ENCODE measurements at places on chromosomes 5 and 9.

- DNase-seq, result peak; percentile 49
Observed at GRCh38 chr5:8517456-8517855, 648.5 kb downstream of the MTRR start.

GRCh38 chr5:135160036-135160675, 126.1 kb upstream of the PITX1 start:
- no peak for DNase-seq

DNA sequence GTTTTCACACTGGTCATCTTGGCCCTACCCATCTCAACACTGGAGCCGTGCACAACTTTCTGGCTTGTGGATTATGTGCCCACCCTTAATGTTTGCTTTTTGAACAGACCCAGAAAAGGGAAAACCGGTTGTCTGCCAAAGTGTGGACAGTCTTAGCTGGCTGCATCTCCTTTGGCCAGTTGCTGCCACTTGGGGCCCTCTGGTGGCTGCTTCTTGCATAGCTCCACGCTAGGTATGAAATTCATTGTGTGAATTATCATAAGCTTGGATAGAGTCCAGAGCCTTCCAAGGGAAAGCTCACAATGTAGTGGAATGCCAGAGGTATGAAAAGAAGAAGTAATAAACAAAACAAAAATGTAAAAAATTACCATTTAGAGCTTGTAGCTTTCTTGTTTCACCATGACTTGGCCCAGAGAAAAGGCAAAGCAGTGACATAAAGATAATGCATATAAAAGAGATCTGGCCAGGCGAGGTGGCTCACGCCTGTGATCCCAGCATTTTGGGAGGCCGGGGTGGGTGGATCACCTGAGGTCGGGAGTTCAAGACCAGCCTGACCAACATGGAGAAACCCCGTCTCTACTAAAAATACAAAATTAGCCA, 12.5 kb upstream of the SLC36A3 start:
- DNase-seq, result peak; percentile 73

DNA sequence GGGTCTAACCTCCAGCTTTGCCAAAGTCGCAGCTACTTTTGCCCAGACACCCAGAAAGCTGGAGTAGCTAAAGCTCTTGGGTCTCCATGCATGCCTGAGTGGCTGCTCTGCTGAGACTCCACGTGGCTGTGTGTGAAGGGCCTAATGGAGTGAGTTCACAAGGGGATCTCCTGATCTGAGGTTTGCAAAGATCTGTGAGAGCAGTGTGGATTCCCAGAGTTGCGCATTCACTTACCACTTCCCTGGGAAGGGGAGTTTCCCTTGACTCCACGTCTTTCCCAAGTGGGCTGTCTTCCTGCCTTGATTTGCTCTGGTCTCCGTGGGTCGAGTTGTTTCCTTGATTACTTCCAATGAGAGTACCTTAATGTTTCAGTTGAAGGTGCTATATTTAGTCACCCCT, 17.6 kb upstream of the CDKN2B start:
- no peak for DNase-seq

GRCh38 chr9:7592321-7593316, 207.0 kb downstream of the DMAC1 start:
- DNase-seq, result no peak

GRCh38 chr5:179620703-179621350, 2.6 kb downstream of the HNRNPH1 start:
- peak; percentile 37 for DNase-seq

GRCh38 chr9:107809871-107810460, 320.4 kb upstream of the KLF4 start:
- peak; percentile 15 for DNase-seq

GRCh38 chr5:53936481-53937352, 373.7 kb downstream of the ARL15 start:
- DNase-seq, result no peak

GRCh38 chr9:77883846-77884771, 147.5 kb downstream of the GNAQ start:
- DNase-seq, result peak; percentile 45

DNA sequence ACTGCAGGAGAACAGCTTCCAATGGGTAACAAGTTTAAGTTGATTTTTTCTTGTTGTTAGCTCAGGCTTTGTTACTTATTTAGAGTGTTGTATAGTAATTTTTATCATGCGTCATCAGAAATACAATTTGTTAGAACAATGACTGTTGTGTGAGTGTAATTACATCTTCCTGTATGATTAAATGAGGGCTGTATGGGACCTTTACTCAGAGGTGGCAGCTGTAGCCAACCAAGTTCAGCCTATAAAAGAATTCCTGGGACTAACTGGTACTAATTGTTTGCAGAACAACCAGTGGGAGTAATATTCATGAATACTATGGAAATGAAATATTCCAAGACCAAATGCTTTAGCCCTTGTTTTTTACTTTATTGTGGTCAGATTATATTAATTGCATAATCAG, 30.8 kb upstream of the TJP2 start:
- no peak for DNase-seq

DNA sequence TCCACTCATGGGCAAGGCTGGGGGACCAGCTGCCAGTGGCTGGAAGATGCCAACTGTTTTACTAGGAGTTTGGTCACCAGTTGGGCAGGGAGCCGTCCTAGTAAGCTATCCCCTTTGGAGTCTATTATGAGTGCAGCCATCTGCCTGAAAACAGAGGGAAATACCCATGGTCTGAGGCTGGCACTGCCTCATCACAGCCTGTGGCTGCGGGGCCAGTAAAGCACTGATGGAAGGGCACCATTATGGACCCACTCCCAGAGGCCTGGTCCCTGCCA, 187.2 kb upstream of the PANK3 start:
- DNase-seq, result no peak

- DNase-seq, result no peak
Observed at GRCh38 chr9:13939701-13940490, 374.0 kb downstream of the NFIB start.

DNA sequence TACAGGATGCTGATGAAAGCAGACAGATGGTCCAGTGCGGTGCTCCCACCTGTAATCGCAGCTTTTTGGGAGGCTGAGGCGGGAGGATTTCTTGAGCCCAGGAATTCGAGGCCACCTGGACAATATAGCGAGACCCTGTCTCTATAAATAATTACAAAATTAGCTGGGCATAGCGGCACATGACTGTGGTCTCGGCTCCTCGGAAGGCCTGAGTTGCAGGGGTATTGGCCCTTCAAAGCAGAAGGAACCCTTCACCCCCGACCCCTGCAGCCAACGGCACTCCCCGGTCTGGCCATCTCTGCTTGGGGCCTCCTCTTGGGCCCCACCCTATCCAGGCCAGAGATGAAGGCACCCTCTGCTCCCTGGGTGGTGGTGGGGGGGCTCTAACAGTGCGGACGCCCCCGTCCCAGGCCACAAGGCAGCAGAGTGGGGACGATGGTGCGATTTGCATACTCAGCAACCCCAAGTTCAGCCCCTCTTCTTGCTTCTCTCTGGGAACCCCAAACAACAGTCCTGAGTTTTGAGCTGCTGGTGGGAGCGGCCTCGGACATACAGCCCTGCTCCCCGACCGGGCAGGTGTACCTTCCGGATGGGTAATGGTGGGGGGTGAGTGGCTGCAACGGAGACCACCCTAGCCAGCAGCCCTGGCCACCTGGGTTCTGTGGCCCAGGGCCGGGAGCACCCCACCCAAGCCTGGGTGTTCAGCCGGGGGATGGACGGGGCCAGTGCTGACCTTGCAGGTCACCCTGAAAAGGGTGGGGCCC, 50.7 kb downstream of the NACC2 start:
- DNase-seq, result no peak

GRCh38 chr5:150801117-150801927, 22.8 kb downstream of the SMIM3 start:
- peak; percentile 76 for DNase-seq

- DNase-seq, result no peak
Observed at GRCh38 chr5:178318382-178318781, 85.8 kb upstream of the PHYKPL start.

DNA sequence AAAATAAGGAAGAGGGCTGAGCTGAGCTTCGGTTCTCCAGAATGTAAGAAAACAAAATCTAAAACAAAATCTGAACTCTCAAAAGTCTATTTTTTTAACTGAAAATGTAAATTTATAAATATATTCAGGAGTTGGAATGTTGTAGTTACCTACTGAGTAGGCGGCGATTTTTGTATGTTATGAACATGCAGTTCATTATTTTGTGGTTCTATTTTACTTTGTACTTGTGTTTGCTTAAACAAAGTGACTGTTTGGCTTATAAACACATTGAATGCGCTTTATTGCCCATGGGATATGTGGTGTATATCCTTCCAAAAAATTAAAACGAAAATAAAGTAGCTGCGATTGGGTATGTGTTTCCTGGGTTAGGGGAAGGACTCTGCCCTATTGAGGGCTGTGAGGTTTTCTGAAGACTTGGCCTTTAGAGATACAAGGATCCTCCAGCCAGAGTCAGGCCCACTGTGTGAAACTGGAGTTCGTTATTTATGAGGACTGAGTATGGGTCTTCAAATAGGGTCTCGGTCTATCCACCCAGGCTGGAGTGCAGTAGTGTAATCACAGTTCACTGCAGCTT, 3.8 kb downstream of the EGR1 start:
- DNase-seq, result no peak

GRCh38 chr9:134344068-134344799, 18.0 kb downstream of the RXRA start:
- peak; percentile 43 for DNase-seq

DNA sequence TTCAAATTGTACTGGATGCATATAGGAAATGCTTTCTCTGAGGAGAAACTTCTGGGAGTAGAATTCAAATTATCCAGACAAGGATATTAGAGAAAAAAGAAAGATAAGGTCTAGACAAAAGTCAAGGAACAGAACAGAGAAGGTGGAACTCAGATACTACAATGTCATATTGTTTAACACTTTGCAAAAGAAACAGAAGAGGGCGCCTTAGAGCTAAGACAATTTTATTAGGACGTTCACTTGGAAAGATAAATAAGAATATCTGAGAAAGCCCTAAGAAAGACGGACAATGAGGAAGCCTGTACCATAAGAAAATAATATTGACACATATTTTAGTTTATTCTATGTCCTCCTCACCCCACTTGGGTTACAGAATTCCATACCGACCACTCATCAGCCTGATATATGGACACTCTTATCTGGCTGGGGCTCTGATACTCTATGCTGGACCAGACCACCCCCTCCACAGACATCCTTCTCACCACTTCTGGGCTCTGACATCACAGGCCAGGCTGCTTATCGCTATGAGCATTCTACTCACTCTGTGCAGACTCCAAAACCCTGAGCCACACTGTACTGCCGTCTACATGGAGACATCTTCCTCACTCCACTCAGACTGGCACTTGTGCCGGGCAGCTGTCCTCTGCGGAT, 9.1 kb upstream of the AK3 start:
- DNase-seq, result peak; percentile 47

DNA sequence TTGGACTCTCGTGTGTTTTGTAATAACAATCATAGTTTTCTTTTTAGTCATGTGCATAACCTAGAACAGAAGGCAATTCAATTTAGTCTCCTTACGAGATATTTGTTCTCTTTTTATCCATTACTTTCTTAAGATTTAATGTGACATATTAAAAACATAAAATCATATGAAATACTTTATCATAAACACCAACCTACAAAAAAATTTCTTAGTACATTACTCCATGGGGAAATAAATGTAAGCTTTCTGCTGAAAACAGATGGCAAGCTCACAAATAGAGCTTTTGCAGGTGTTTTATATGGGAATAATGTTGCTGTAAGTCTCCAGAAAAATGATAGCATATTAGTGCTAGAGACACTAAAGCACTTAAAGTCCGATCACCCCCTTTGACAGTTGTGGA, 1035.2 kb upstream of the ARRDC3 start:
- peak; percentile 9 for DNase-seq

- no peak for DNase-seq
Observed at GRCh38 chr5:131627207-131627865, 7.7 kb downstream of the RAPGEF6 start.

GRCh38 chr9:95057101-95057500, 260.4 kb downstream of the FANCC start:
- peak; percentile 40 for DNase-seq

DNA sequence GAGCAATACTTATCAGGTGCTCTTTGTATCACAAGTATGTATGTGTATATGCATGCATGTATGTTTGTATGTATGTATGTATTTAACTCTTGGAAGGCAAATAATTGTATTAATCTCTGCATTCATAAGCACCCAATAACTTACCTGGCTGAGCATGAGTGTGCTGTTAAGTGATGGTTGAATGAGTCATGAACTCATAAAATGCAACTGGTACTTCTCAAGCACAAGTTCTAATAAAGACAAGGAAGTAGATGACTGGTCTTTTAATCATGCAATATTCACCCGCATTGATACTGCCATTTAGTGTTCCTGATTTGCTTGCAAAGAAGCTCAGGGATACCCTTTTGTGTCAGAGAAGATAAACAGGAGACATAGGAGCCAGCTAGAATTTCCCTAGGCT, 204.9 kb upstream of the TRPM3 start:
- DNase-seq, result no peak

DNA sequence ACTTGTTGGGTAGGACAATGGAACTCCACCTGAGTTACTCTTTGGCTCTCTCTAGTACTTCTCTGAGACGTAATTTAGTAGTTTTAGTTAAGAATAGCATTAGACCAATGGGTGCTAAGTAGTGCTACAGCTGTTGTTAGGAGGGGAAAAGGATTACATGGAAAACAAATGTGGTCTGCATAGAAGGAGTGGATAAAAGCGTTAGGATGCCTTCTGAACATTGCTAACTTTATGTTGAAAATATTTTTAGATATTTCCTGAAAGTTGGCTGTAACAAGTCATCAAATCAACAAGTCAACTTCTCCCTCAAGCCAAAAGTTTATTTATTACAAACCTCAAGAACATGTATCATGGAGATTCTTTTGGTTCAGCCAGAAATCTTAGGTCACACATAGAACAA, 409.5 kb upstream of the MEF2C start:
- no peak for DNase-seq

GRCh38 chr9:23621188-23621587, 204.9 kb downstream of the ELAVL2 start:
- DNase-seq, result peak; percentile 17

GRCh38 chr5:32030222-32030621, 143.9 kb downstream of the GOLPH3 start:
- DNase-seq, result no peak

DNA sequence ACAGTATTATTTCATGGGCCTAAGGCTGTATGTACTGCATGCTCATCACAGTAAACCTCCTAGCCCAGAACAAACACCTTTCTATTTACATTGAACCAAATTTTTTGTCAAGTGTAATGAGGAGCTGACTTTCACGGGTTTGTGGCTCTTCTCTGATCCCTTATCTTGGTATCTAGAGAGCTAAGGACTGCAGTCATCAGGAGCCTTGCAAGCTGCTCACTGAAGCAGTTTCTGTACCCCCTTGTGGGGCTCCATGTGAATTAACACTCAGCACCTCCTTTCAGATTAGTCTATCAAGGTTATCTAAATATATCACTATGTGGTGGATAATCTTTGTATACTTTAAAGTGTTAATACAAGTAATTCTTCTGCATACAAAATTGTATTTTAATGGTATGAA, 108.2 kb downstream of the AUH start:
- peak; percentile 38 for DNase-seq

DNA sequence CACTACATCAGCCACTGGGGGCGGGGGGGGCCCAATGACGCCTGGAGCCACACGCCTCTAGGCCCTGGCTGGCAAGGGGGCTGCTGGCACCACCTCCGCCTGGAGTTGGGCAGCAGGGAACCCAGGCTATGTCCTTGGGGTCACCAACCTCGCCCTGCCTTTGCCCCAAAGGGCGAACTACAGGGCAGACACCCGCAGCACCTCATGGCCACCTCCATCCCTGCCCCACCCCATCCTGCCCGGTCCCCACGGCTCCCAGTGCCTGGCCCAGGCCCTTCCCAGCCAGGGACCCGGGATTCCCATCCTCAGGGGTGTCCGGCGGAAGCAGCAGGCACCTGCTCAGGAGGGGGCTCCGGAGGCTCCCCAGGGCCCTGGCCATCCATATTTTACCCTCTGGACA, 37.0 kb downstream of the NACC2 start:
- no peak for DNase-seq

- no peak for DNase-seq
Observed at GRCh38 chr5:109421956-109422355, 12.2 kb upstream of the PJA2 start.

Measured in iris pigment epithelial cell (primary cell).